Activated CD8-positive, alpha-beta memory T cell treated with anti-CD3 and anti-CD28 coated beads, Interleukin-2, amount 50 U/mL, for 4 hours (primary cell): ENCODE measurements at places on chromosomes 5 and 9.

- no peak for DNase-seq
Observed at GRCh38 chr5:15992918-15993317, 186.7 kb downstream of the MARCHF11 start.

DNA sequence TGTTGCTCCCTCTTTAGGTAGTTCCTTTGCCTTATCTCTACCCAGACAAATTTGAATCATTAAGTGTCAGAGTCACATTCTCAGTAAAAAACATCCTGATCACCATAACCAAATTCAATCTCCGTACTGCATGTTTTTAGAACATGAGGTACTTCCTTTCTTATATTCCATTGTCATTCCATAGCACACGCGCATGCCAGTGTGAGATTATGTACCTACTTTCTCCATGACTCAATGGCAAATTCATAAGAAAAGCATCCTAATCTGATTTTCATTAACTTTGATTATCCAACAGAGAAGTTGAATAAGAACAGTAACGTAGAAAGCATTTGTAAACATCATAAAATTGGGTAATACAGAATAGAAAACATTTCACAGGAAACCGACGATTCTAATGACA is 1118.6 kb upstream of the CDH9 start:
- no peak for DNase-seq

DNA sequence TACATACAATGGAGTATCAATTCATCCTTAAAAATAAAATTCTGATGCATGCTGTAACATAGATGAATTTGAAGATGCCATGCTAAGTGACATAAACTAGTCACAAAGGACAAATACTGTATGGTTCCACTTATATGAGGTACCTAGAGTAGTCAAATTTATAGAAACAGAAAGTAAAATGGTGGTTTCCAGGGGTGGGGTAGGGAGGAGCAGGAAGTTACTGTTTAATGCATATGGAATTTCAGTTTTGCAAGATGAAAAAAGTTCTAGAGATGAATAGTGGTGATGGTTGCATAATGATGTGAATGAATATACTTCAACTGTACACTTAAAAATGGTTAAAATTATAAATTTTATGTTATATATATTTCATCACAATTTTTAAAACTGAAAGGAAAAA is 57.3 kb upstream of the FNIP1 start:
- DNase-seq = no peak

DNA sequence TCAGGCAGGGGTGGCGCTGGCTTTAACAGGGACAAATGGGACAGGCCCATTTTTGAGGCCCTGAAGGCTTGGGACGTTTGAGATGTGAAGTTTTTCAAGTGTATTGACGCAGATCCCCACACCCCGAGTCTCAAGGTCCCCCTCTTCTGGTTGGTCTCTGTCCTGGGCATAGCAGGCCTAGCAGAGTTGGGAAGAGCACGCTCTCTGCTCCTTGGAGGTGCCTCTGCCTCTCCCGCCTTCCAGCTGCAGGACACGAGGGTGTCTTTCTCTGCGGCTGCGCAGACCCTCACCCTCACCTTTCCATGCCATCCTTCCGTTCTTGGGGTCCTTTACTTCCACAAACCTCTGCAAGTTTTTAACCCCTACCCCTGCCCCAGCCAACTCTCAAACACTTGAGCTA is 18.6 kb downstream of the ADAMTSL2 start:
- DNase-seq = no peak

GRCh38 chr9:95175523-95175922 is 142.0 kb downstream of the FANCC start:
- DNase-seq = no peak

GRCh38 chr5:82985763-82986162 is 91.4 kb downstream of the TMEM167A start:
- no peak for DNase-seq

DNA sequence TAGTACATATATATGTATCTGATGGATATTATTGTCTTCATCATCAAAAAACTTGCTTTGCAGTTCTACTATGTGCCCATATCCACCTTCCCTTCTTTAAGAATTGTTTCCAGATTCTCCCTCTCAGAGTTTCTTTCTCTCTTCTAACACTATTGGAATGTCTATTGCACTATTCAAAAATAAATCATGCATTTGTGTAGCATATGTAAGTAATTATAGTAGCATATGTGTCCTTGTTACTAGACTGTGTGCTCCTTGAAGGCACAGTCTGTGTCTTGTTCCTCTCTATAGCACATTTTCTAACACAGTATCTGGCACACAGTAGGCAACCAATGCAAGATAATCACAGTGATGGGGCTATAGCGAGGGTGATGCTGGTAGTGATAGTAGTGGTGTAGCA is 43.4 kb upstream of the TRIM32 start:
- DNase-seq = no peak

- no peak for DNase-seq
Observed at GRCh38 chr5:15117688-15118087, 246.1 kb upstream of the ANKH start.

GRCh38 chr5:103919506-103919905 is 356.9 kb upstream of the NUDT12 start:
- no peak for DNase-seq
